ENCODE measurements at places on chromosomes 7 and 10. TPM values are rescaled to one million over a fixed set of nuclear protein-coding genes. Genes with fewer than 3 reads are reported as not detected.
A peak's percentile ranks its signal among the peaks of the same experiment; 100 is the strongest.

DNA sequence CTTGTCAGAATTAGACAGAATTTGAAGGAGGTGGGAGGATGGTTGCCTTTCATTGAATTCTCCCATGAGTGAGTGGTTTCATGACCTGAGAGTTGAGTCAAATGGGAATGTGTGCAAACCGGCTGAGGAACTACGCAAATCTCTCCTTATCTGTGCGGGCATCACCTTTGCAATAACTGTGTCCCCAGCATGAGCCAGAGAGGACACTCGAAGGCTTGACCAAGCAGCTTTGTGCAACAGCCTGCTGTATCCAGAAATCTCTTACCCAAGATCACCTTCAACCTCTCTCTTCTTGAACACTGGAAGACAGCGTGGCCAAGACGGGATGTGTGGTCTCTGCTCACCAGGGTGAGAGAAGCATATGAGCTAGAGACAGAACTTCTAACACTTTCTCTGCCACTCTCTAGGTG, 93.8 kb upstream of the IKZF1 start:
- no peak for DNase-seq

- DNase-seq, result no peak
Measured at GRCh38 chr7:52436278-52436677, 599.2 kb upstream of the POM121L12 start.

DNA sequence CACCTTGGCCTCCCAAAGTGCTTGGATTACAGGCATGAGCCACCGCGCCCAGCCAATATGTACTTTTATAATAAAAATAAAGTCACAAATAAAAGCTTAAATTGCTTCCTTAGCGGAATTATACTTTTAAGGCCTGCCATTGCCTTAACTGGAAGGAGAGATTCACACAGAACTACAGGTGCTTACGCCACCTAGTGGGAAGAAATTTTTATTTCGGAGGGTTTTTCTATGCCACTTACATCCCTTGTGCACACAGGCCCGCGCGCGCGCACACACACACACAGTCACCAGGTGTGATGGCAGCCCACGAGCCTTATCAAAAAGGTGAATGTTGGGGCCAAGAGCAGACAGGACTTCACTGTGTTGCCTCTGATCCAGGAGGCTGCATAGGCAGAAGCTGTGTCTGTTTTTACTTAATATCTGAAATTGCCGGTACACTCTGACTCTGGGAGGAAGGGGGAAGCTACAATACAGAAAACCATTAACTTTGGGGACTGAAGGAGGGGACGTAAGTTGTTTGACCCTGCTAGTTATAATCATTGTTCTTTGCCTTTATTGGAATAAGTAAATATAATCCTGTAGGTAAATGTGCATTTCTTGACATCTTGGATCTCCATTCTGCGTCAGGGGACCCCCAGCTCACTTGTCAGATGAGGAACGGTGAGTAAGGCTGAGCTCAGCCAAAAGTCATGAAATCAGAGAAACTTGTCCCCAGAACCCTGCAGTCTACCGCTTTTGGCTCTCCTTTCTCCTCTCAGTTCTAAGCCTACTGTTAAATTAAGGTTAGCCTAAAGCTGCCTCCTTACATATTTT, 87.1 kb downstream of the SLC16A9 start:
- DNase-seq, result peak; percentile 71

Gene FAM25C
- not detected for total RNA-seq

Gene CALCR
- total RNA-seq, result not detected

DNA sequence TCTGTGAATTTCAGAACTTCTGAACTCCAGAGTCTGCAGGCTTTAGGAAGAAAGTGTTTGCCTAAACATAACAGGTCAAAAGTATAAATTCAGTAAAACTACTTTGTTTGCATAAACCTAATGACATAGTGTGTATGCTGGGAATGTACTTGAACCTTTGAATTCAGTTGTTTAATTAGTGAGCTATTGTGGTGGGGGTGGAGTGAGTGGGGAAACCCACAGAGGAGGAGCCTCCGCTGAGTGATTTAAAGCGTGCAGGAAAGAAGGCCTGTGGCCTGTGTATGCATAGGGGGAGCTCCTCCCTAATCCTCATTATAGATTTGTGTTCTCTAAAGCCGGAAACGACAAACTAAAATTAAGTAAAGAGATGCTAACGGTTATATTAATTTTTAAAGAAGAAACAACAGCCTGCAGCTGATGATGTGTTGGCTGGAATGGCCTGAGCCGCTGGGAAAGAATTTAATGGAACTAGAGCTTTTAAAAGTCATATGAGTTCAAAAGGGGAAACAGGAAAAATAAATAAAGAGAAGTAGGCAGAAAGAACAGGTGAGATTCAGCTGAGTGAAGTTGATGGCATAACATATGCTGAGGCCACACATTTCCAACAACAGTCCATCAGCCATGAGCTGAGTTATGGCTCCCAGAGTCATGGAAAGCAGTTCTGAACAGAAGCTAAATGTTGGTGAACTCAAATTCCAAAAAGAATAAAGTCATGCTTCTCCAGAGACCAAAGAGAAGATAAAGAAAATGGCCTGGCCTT, 595.0 kb downstream of the GRM8 start:
- no peak for DNase-seq

DNA sequence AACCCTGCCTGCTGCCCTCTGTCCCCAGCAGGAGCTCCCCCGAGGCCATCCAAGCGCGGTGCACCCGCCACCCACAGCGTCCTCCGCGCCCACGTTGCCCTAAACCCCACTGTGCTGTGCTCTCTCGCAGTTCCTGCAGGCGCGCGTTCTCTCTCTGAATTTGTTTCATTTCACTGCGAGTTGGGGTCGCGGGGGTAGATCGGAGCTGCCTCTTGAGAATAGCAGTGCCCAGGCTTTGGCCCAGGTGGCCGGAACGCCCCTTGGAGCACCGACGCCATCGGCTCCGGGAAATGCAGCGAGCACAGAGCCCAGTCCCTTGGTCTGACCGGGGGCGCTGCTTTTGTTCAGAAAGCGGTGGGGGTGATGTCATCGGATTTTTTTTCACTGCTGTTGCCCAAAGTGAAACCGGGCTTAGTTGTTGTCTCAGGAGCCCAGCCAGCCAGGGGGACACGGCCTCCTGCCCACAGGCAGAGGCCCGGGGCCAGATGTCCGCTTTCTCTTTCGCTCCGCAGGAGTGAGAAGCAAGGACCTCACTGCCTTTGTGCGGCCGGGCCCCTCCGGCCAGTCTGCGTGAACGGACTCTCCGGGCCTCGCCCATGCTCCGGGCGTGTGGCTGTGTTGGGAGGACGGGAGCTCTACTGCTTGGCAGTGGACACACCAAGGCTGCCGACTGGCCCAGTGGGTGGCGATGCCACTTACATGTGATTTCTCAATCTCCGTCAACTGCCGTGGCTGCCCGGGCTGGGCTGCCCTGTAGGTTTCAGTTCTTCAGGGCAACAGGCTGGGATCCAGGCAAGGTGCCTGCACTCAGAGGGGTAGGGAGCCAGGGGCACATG, 43.1 kb downstream of the FOXK1 start:
- DNase-seq, result peak; percentile 95

Gene WNT8B
- total RNA-seq, result not detected

DNA sequence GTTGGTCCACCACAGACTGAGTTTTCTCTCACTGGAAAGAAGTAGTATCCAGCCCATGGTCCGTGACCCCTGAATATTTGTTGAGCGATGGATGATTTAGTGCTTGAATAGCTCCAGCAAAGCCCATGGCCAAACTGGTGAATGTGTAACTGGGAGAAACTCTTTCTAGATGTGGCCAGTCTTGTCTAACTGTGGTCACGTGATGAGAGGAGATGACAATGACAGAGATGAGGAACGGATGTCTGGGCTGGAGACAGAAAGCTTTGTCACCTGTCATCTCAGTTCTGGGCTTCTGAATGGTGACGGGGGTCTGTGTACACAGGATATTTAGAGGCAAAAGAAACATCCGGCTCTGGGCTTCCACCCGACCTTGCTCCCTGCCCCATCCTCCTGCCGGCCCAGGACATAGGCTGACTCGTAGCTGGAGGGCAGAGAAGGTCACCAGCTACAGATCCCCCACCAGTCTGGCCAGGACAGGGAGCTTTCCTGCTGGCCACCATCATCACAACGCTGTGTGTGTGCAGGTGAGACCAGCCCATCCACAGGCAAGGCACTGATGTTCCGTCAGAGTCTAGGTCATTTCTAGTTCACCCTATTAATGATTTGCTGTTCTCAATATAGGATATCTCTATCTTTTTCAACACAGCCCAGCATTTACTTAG, 152.5 kb upstream of the TNS3 start:
- no peak for DNase-seq

DNA sequence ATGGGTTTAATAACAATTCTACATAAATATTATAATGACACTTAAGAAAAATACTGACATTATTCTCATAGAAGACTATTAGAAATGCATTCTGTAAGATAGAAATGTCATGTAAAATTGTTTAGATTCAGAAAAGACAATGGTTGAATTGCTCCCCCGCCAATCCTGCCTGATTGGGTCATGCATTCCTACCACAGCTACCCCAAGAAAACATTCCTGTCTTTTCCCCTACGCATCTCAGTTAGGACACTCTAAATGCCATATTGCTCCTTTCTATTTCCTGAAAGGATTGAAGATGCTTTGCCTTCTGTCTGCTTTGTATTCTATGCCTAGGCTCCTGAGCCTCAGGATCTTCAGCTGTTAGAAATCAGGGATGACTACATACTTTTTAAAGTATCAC, 109.4 kb downstream of the DGKB start:
- no peak for DNase-seq

Gene LBX1
- total RNA-seq, result not detected

DNA sequence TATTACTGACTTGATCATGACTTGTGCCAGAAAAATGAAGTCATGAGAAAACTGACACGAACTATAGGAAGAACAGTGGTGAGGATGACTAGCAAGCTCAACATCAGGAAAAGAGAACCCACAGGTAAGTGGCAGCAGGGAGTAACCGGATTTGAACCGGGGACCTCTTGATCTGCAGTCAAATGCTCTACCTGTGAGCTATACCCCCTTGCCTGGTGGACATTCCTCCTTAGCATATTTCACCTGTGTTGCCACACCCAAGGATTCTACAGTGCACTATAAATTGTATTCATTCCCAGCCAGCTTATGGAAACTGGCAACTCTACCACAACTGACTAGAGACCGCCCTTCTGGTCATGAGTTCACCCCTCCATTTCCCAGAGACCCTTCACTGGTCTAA, 97.5 kb upstream of the ZNF746 start:
- no peak for DNase-seq

DNA sequence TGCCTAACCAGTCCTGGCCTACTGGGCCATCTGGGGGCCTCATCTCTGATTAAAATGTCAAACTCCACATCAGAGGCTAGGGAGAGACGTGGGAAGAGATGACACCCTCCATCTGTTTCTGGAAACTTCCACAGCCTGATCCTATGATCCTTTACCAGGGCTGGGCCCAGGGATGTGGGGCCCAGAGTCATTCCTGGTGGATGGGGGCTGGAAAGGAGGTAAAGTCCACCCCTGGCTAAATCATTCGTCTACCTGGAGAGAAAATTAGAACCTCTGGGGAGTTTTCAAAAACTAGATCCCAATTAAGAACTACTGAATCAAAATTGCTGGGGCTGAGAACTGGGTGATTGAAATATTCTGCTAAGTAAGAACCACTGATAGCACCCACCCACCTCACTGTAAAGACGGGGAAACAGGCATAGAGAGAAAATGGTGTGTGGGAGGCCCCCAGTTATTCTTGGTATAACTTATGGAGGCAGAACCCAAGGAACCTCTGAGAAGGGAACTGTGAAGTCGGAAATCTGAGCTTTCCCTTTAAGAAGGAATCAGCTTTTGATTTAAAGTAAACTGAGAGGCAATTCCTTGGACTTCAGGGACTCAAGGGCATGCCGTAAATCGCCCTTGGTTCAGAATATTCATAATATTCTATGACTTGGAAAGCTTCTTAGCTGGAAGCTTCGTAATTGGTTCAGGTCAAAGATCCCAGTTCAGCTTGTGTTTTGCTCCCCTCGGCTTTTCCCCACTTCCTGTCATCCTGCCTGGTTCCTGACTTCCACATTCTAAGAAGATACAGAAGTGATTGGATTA, 53.1 kb downstream of the PRKAG2 start:
- peak; percentile 6 for DNase-seq

Gene HOXA10
- under 0.01 TPM for total RNA-seq

Gene CALML5
- total RNA-seq, result not detected

DNA sequence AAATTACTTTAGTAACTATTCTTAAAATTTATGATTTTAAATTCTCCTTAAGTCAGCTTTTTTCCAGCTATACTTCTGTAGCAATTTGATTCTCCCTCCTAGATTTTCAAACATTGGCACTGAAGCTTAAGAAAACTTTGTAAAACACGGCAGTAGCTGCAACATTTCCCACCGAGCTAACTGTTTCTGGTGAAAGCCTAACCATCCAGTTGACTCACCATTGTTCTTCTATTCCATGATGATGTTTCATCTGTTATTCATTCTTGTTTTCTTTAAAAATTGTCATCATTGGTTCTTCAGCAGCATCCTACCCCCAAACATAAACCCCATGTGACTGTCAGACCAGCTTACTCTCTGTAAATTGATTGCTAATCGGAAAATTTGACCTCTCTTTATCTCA, 312.3 kb downstream of the DGKB start:
- DNase-seq, result no peak

- DNase-seq, result no peak
Measured at GRCh38 chr7:15245831-15246230, 316.0 kb downstream of the AGMO start.

Gene TMEM273
- total RNA-seq, result 4.8 TPM

- no peak for DNase-seq
Measured at GRCh38 chr10:80068270-80068669, 10.2 kb upstream of the TMEM254 start.

Gene FAM241B
- 0.20 TPM for total RNA-seq

- DNase-seq, result no peak
Measured at GRCh38 chr7:155660059-155660757, 15.7 kb downstream of the RBM33 start.

DNA sequence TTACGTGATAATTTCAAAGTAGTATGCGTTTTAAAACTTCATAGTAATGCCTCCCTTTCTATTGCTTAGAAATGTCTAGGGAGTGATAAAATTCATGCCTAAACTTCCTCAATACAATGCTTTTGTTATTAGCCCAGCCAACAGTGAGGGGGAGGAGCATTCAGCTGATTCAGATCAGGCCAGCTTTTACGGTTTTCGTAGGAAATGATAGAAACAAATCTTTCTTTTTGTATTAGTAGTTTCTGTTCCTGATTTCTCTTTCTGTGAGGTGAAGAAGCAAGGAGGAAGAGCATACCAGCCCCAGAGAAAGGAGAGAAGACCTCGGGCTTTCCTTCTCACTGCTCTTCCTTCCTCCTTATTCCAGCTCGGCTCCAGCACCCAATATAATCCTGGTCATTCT, 35.2 kb upstream of the ITPRID1 start:
- no peak for DNase-seq

GRCh38 chr7:108094933-108095710, 35.0 kb downstream of the LAMB4 start:
- DNase-seq, result peak; percentile 93

Data from lung microvascular endothelial cell (primary cell).